ENCODE measurements at places on chromosomes 16 and 17. TPM values are rescaled to one million over a fixed set of nuclear protein-coding genes. Genes with fewer than 3 reads are reported as not detected.
A peak's percentile ranks its signal among the peaks of the same experiment; 100 is the strongest.

DNA sequence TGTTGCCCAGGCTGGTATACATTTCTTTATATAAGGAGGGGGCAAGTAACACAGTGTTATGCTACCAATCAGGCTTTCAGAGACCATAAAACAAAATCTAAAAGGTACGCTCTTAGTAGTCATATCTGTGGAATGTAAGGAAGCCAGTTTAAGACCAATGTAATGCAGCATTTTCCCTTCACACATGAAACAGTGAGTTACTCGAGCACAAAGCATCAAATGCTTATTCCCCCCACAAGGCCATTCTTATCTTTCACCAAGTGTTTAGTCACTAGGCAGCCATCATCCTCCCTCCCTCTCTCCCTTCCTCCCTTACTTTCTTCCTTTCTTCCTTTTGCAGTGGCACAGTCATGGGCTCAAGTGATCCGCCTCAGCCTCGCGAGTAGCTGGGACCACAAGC is 12.8 kb downstream of the HMOX2 start:
- no peak for DNase-seq

DNA sequence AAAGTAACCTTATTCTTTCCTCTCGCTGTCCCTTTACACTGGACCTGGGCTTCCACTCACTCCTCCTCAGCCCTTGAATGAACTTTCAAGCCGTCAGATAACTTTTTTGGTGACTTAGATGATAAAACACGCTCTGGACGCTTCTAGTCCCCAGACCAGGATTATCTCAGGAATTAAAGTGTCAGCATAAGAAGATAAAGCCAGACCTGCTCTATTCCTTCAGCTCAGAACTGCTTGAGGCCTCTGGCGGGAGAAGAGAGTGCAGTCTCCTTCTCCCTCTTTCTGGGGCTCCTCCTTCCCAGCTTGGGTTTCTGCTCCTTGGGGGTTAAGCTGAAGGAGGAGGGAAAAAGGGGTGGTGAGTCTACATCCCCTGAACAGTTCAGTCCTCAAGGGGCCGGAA is 6.6 kb downstream of the LPO start:
- DNase-seq = no peak

GRCh38 chr16:35308674-35309073 is 1849.3 kb downstream of the TP53TG3F start:
- no peak for DNase-seq

DNA sequence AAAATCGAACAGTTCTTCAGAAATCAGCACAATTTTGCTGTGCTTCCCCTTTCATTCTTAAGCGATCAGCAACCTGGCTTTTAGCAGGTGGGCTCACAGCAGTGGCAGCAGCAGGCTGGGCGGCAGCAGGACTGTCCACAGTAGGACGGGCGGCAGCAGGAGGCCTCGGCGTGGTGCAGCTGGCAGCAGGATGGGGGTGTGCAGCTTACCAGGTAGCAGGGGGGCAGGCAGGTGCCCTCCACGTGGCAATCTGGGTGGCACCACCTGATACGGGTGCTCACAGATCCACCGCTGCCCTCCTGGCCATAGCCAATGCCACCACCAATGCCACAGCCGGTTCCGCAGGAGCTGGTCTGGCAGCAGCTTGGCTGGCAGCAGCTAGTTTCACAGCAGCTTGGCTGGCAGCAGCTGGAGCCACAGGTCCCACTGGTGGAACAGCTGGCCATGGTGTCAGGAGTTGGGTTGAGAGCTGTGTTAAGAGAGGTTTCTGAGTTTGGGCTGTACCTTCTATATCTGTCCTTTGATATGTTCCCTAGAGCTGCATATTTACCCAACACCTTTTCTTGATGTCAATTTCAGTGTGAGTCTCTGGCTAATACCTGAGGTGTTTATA is at the start of gene KRTAP1-4:
KRTAP1-4 (minus strand) TSS at position 563 of the 613 bp plus-strand sequence; CDS start at position 446, 117 bp downstream.
- no peak for DNase-seq

- DNase-seq = no peak
Observed at GRCh38 chr16:30084816-30085159, 6.9 kb downstream of the TBX6 start.

DNA sequence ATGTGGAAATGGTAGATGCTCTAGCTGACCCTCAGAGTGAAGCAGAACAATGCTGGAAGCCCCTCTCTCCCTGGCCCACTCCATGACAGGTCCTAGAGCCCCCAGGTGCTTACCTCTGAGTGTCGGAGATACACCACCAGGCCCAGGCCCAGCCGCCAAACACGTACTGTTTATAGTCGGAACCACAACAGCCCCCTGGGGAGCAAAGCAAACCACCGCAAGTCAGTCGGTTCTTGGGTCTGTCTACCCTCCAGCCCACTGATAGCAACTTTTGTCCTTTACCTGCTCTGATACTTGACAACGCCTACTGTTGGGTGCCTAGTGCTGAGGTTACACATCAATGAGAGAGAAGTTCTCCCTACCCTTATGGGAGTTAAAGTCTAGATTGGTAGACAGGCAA is 8.7 kb downstream of the FLOT2 start:
- DNase-seq = no peak

- DNase-seq = no peak
Observed at GRCh38 chr16:29978081-29978480, 4.4 kb downstream of the TAOK2 start.

GRCh38 chr16:62644030-62644812 is 608.0 kb upstream of the CDH8 start:
- DNase-seq = no peak

- no peak for DNase-seq
Observed at GRCh38 chr17:49414271-49414621, 436 bp downstream of the PHB1 start.

- DNase-seq = no peak
Observed at GRCh38 chr17:63945784-63946439, 13.8 kb upstream of the CD79B start.

- no peak for DNase-seq
Observed at GRCh38 chr17:69287168-69287567, 39.8 kb downstream of the ABCA5 start.

GRCh38 chr17:79461041-79461440 is 149.8 kb downstream of the RBFOX3 start:
- DNase-seq = no peak

- DNase-seq = no peak
Observed at GRCh38 chr17:53662608-53663007, 160.1 kb upstream of the KIF2B start.

DNA sequence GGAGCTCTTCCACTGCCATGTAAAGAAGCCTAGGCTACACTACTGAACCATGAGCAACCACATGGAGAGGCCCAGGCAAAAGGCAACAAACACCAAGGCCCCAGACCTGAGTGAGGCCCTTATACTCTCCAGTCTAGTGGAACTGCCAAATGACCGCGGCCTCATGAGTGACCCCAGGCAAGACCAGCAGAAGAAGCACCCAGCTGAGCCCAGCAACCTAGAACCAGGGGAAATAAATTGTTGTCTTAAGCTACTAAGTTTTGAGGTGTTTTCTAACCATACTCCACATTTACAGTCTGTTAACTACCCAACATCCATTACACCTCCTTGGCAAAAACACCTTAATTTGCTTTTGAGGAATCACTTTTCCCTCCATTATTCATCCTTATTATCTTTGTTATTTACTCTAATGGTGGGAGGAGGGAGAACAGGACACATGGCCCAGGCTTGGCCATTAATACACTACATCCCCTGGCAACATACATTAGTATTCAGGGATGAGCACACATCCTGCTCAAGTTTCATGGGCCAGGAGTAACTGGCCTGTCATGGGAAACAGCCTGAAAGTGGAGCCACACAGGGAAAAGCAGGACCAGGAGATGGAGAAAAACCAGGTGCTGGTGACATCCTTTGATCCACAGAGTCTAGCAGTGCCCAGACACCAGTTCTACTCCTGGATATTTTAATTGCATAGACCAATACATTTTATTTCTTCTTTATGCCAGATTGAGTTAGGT is 26.2 kb downstream of the SLC39A11 start:
- DNase-seq = no peak

GRCh38 chr16:86306011-86306644 is 204.2 kb upstream of the FOXF1 start:
- no peak for DNase-seq

GRCh38 chr16:87658564-87659225 is 56.4 kb downstream of the JPH3 start:
- DNase-seq = peak; percentile 47

- peak; percentile 39 for DNase-seq
Observed at GRCh38 chr16:87017371-87018012, 299.7 kb downstream of the C16orf95 start.

GRCh38 chr16:71474864-71475263 is 12.8 kb upstream of the ZNF23 start:
- no peak for DNase-seq

GRCh38 chr16:68574479-68574878 is 35.4 kb downstream of the ZFP90 start:
- DNase-seq = peak; percentile 7

DNA sequence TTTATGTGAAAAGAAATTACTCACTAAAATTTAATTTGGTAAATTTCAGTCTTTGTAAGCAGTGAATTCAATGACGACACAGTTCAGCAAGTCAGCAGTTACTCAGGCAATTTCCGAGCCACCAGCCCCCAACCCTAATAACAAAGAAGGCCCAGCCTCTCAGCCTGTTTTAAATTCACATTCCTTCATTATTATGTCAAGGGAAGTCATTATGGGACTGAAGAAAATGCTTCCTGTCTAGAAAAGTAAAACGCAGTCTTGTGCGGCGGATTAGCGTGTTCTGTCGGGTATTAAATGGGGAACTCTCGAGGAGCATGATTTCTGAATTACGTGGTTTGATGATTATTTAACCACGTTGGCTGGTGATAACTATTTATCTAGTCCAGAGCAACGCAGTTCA is 177.6 kb downstream of the AIPL1 start:
- peak; percentile 45 for DNase-seq

DNA sequence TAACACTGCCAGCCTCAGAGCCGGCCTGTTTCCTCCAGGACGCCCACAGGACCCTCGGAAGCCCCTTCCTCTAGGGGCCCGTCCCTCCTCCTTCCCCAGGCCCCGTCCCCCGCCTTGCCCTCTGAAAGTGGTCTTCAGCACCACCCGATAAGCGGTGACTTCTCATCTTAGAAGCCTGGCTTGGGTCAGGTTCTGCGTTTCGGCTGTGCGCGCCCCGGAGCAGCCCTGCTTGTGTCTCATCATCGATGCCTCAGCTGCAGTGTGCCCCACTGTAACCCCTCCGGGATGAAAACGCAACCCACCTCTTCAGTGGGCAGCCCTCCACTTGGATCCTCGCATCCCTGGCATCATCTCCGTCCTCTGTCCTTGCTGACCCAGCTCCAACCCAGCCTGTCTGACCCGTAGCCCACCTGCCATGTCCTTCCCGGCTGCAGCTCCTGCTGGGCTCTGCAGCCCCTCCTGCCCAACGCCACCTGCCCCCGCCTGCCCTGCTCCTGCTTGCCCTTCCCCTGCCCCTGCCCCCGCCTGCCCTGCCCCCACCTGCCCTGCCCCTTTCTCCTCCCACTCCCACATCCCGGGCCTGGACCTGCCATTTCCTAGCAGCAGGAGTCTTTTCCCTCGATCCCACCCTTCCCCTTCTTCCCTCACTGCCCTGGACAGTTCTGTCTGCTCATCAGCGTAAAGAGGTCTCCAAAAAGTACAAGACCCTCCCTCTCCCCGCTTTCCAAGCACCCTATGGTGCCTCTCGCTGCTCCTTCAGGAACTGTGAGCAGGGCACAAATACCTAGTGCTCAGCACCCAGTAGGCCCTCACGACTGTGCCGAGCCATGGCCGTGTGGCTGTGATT is 112.5 kb upstream of the CHMP6 start:
- no peak for DNase-seq

Gene MMP15
- total RNA-seq = 32.9 TPM

Gene KIF18B
- total RNA-seq = 51.8 TPM

Gene SLC46A1
- total RNA-seq = 9.1 TPM

Gene C16orf74
- total RNA-seq = 4.9 TPM

Gene KRT13
- total RNA-seq = not detected

Gene TMIGD1
- total RNA-seq = not detected

Gene FGF11
- 14.1 TPM for total RNA-seq

Gene FMNL1
- total RNA-seq = 6.3 TPM

Gene BIRC5
- 97.8 TPM for total RNA-seq

Gene KRT34
- not detected for total RNA-seq

Gene COPRS
- total RNA-seq = 42.6 TPM

Gene ACE
- 4.8 TPM for total RNA-seq

Gene TMC8
- 1.9 TPM for total RNA-seq

Gene MT3
- not detected for total RNA-seq
